Dermis microvascular lymphatic vessel endothelial cell (primary cell): ENCODE measurements at places on chromosomes 7 and 10. TPM values are rescaled to one million over a fixed set of nuclear protein-coding genes. Genes with fewer than 3 reads are reported as not detected.

GRCh38 chr10:116120688-116121455 lies 152.1 kb downstream of the GFRA1 start:
- DNase-seq, result peak; percentile 8

TYSND1 gene
- 4.6 and 5.2 TPM in 2 replicates for total RNA-seq

VWDE gene
- under 0.01 TPM in 2 replicates for total RNA-seq

SRRT gene
- 29.2 and 30.0 TPM in 2 replicates for total RNA-seq

DNA sequence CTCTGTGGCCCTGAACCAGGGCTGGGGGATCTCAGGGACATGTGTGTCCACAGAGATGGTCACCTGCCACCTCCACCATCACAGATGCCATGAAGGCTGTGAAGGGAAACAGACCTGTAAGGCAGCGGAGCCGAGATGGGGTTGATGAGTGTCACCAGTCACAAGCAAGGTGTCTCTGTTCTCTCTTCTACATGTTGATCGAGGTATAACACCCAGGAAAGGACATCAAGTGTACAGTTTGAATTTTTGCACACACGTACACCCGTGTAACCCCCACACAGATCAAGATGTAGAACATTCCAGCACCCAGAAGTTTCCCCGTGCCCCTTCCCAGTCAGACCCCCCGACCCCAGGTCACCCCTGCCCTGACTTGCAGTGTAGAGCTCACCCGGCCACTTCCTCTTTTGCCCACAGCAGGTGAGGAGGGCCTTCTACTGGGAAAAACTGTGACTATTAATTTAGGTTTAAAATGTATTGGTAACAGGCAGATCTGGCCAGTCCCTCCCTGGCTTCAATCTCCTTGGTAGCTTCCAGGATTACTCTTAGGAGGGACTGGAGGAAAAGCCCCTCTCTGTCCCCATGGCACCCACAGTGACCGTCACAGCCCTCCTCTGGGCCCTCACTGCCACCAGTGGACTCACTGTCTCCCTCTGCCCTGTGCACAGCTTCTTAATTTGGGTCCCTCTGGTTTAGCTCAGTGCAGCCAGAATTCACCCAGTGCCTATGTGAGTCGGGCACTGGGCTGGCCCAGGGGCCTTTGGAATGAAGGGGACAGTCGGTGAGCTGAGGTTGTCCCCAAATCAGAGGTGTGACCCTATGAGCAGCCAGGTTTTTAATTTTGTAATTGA lies 108.2 kb downstream of the LHPP start:
- no peak for DNase-seq

SMO gene
- 2.3 and 8.3 TPM in 2 replicates for total RNA-seq

DNA sequence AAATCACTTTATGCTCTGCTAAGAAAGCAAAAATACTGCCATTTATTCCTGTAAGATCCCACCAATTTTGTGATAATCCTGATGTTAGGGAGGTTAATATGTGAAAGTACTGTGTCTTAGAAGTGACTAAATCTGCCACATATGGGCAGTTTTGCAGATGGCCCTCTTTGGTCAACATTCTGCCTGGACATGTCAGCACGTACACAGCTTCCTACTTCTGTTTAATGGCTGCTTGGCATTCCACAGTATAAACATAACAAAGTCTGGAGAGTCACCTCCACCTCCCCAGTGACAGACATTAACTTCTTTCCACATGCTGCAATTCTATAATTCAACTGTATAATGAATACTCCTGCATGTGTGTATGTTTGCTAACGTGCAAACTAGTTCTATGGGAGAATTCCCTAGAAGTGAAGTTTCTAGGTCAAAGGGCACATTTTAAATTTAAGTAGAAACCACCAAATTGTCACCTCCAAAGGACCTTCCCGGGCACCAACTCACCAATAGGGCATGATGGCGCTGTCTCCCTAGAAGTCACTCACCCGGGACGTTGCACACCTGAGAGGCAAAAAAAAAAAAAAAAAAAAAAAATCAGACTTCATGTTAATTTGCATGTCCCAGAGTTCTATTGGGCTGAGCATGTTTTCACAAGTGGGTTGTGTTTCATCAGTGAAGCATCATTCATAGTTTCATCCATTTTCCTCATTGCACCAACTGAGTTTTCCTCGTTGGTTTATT lies 38.9 kb downstream of the MKI67 start:
- no peak for DNase-seq

DNA sequence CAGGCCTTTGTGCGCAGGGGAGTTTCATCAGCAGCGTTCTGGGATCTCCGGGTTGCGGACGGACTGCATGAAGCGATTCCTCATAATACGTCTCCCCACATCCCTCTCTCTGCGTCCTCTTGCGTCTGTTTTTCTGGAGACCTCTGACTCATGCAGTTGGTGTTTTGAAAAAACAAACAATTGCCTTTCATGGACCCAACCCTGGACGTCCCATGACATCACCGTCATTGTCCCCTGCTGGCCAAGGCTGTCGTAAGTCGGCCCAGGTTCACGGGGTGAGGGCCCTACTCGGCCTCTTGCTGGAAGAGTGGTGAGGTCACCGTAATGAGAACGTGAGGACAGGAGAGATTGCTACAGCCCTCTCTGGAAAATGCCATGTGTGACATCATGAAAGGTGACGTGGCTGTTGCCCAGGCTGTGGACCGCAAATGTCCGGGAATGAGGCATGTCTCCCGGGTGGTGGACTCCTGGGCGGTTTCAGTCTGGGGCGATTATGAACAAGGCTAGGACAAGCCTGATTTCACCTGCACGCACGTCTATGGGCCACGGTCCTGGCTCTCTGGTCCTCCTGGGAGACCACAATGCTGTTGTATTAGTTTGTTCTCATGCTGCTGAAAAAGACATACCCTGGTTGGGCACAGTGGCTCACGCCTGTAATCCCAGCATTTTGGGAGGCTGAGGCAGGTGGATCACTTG lies 9.8 kb upstream of the MAFK start:
- peak; percentile 95 for DNase-seq

GRCh38 chr10:70348228-70348850 lies 34.1 kb downstream of the LRRC20 start:
- peak; percentile 37 for DNase-seq

DNA sequence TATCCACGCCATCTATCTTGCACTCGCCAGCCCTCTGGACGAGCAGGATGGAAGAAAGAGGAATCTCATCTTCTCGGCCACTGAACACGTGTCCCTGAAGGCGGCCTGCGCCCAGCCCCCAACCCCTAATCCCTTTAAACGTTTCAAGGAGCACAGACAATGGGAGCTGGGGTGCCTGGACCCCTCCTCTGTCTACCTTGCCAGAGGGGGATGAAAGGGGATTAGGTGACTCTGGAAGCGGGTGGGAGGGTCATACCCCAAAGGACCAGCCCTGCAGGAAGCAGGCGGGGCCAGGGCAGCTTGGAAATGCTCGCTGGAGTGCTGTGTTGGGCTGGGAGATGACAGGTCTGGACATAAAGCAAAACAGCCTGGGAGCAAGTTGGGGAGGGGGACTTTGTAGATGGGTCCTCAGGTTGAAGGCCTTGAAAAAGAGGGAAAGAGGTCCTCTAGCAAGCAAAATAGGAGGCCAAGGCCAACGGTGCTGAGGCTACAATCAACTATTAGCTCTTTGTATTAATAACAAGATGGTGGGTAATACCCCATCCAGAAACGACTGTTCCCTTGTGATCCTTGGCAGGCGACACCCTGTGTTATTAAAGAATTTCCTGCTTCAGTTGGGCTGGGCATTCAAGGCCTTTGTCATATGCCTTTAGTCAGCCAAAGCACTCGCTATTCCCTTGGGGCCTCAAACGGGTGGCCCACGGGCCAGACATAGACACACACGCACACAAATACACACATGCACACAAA lies 126.5 kb upstream of the UNC5B start:
- no peak for DNase-seq

- DNase-seq, result no peak
These were observed 128.5 kb upstream of the VKORC1L1 start for GRCh38 chr7:65744406-65744805.

SBDS gene
- 61.2 and 71.8 TPM in 2 replicates for total RNA-seq

DNA sequence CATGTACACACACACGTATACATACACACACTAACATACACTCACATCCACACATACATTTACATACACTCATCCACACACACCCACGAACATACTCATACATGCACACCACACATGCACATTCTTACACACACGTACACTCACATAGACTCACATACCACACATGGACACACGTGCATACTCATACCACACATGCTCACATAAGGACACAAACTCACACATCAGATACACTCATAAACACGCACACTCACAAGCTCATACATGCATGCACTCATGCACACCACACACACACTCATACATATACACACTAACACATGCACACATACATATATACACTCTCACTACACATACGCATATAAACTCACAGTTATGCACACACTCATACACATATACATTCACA lies 1.2 kb upstream of the CALN1 start:
- DNase-seq, result no peak

GRCh38 chr7:134073276-134073675 lies 53.9 kb upstream of the LRGUK start:
- DNase-seq, result no peak

GRCh38 chr7:152462995-152463708 lies 27.3 kb upstream of the KMT2C start:
- no peak for DNase-seq

DNA sequence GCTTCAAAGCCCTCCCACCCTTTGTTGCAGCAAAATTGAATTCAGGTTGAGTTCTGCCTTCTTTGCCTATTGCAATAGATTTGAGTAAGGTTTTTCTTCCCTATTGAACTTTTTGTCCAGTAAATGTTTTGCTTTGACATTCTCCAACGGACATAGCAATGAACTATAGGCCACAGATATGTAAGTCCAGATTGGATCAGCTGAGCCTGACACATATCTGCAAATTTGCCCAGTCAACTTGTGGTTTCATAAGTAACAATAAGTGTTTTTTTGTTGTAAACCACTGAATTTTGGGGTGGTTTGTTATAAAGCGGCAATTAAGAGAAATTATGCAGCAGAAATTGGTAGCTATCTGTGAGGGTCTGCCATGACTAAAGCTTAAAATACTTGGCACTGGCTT lies 332.1 kb upstream of the SORCS1 start:
- DNase-seq, result no peak

FAM25C gene
- total RNA-seq, result not detected in 2 replicates

DNA sequence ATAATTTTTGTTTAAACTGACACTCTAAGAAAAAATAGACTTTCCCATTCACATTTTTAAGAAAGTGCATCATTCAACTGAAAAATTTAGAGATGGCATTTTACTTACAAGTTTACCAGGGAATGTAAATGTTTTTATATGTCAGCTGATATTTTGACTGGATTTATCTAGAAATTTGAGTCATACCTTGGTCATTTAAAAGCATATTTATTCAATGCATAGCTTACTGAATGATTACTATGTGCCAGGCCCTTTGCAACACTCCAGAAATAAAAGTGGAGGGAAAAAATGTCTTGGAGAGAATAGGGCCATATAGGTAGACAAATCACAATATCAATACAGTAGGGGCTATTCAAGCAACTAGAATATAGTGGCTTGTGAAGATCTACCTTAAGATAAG lies 98.4 kb upstream of the FAM3C start:
- no peak for DNase-seq

FKBP6 gene
- total RNA-seq, result not detected in 2 replicates

MSMB gene
- not detected in 2 replicates for total RNA-seq

SPOCK2 gene
- total RNA-seq, result 1.9 and 6.2 TPM in 2 replicates

GRCh38 chr7:135169141-135169963 lies 1.2 kb downstream of the CYREN start:
- DNase-seq, result peak; percentile 54

GRCh38 chr10:132693676-132694075 lies 92.3 kb downstream of the NKX6-2 start:
- DNase-seq, result no peak
